Cortex of kidney (tissue), 1 donor: ENCODE measurements at places on chromosomes 3 and 15.

GRCh38 chr3:187833799-187834578 is 88.7 kb upstream of the BCL6 start:
- no peak for DNase-seq

DNA sequence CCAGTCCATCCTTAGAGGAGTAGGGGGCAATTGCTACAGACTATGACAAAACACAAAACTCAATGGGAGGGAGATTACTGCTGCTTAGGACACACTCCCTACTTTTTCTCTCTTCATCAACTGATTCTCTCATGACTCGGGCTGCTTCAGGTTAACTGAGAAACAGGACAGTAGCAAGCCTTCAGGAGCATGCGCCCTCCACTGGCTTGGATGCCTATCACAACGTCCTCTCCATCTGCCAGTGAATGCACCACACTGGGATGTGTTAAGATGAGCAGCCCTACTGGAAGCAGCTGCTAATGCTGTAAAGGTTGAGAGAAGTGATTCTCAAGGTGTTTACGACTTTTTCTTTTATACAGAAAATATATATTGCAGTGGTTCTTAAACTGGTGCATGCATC is 542.3 kb downstream of the EDEM1 start:
- no peak for DNase-seq

DNA sequence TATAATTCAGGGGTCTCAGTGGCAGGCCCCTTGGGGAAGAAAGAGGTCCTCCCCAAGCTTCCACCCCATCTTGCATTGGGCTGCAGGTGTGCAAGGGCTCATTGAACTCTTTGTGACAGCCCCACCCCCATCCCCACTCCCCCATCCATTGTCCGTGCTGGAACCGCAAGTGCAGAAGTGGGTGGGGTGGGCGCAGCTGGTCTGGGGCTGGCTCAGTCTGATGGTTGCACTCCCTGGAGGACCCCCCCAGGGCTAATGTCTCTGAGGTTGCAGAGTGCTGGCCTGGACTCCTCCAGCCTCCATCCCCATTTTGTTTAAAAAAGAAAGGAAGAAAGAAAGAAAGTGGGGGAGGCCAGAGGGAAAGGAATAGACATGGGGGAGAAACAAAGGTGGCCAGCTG is 42.3 kb upstream of the ARL8B start:
- no peak for DNase-seq

DNA sequence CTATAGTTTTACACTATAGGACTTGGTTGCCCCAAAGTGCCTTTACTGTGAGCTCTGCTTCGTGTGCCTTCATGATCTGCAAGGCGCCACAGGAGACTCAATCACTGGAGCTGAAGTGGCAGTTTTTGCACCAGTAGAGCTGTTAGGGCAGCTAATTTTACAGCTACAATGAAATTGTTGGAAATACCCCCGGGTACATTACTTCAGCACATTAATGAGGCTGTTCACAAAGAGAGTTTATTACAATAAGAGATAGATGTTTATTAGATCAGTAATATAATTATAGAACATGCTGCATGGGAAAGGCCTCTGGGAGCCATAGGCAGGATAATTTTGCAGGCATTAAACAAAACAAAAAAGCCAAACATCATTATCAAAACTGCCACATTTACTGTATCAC is 231.1 kb downstream of the CTNNB1 start:
- no peak for DNase-seq

GRCh38 chr15:75651810-75652543 is 4.3 kb downstream of the SNX33 start:
- no peak for DNase-seq

DNA sequence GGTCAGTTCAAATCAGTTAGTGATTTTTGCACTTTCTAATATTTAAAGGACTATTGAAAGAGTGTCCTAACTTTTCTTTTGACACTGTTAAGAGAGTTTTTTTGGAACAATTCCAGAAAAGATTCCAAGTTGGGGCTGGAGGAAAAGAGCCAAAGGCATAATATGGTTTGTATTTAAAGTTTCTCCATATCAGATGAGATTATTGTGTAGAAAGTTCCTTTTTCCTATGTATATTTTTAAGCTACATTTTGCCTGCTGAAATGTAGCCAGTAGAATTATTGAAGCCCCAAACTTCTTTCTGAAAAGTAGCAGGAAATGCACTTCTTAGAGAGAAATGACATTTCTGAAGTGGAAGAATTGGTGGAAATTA is 136.5 kb upstream of the TSC22D2 start:
- DNase-seq: no peak

DNA sequence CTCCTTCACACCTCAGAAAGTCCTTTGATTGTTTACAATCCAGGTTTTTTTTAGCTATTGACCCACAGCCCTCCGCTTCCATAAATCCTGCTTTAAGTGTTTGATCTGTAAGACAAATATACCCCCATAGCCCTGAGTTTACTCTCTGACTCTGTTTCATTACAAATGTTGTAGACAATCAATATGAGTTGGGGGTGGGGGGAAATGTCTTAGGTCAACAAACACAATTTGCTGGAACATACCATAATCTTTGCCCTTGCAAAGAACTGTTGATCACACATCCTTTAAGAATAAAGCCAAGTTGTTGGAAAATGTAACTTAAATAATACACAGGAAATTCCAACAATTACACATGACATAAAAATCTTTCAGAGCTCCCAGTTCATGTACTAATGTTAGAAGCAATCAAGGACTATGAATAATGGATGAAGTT is 301.8 kb upstream of the SEMA6D start:
- DNase-seq: no peak

DNA sequence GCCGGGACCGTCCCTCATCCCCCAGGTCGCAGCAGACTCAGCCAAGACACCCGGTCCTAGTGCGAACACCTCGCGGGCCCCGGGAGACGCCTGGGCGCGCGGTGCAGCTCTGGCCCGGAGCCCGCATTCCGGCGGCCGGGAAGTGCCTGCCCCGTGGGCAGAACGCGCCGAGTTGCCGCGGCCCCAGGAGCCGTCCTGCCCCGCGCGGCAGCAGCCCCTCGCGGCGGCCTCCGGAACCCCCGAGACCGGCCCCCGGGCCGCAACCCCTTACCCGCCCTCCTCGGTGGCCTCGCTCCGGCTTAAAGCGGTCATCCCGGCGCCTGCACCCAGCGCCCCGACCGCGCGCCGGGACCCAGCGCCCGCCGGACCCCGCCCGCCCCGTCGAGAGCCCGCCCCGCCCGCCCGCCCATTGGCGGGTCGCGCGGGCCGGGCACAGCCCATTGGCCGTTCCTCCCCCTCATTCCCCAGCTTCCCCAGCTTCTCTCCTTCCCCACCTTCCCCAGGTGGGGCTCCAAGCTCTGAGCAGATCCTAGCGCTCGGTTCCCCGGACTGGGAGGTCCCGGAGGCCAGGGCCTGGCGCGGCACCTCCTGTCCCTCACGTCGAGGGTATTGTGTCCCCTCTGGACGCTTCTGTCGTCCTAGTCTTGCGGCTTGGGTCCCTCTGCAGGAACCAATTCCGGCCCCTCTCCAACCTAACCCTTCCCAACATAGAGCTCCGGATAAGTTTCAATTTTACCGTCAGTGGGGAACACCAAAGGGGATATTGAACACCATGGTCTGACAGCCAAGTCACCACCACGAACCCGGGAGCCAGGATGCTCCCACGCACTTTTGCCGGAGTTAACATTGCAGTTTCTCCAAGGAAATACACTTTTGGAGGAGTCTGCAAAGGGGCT is at the start of gene GRAMD2A:
Gene GRAMD2A (minus strand): TSS at position 328 of the 896 bp plus-strand sequence.
- DNase-seq: no peak

- no peak for DNase-seq
Measured at GRCh38 chr15:89671687-89672086, 7.5 kb downstream of the PLIN1 start.

- DNase-seq: no peak
Measured at GRCh38 chr3:21960033-21960432, 209.0 kb upstream of the ZNF385D start.

DNA sequence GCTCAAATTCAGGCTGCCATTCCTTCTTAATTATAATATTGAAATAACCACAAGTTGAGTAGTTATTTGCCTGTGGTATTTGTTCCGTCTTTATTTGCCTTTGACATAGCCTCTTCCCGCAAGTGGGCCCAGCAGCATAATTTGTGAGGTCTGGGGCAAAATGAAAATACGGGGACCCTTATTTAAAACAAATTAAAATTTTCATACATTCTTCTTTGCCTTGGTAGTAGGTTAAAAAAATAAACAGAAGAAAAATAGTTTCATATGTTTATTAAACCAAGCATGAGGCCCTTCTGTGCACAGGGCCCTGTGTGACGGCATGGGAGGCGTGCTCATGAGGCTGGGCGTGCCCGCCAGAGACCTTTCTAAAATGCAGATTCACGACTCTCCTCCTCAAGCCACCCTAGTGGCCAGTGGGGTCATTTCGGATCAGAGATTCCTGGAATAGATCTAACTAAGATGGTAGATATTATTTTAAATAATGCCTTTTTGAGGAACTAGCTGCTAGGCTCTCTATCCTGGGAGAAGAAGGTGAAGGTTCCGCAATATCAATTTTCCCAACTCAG is 35.4 kb downstream of the MASP1 start:
- no peak for DNase-seq

DNA sequence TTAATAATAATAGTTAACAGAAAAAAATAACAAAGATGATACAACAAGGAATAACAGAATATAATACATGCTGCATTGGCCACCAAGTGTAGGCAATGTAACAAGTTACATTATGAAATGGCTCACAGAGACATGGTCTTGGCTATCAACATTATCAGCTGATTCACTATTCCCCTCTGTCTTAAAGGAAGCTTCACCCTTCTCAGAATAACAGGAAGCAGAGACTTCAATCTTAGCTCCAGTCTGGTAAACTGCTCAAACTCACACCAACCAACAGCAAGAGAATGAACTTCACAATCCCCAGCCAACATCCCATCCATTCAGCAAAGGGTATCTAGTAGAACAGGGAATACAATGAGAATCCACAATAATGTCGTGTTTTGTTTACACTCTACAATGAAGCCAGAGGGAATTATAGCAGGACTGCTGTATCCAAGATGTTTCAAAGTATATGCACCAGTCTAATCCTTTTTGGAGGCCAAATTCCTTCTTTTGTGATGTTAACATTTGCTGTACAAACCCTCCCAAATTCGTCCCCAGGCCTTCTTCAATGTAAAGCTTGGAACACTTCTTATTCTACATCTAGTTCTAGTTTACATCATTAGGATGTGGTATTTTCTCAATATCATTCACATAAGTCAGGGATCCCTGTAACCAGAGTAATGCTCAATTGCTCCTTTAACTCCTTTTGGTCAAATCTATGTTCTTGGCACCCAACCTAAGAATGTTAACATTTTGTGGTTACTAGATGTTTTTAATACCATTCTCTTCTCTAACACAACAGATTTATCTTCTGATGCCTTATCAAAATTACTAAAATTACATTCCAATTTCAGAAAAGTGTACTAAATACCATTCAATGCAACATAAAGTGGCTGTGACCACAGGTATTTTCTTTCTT is 52.4 kb upstream of the CMSS1 start:
- no peak for DNase-seq

GRCh38 chr3:9452417-9452816 is 55.0 kb downstream of the SETD5 start:
- DNase-seq: no peak

- no peak for DNase-seq
Measured at GRCh38 chr3:126113238-126113555, 29.3 kb upstream of the SLC41A3 start.

GRCh38 chr15:28106294-28107110 is 7.4 kb upstream of the OCA2 start:
- DNase-seq: no peak
